CD4-positive, alpha-beta T cell (primary cell): ENCODE measurements at places on chromosomes 6 and 20.
A peak's percentile ranks its signal among the peaks of the same experiment; 100 is the strongest.

DNA sequence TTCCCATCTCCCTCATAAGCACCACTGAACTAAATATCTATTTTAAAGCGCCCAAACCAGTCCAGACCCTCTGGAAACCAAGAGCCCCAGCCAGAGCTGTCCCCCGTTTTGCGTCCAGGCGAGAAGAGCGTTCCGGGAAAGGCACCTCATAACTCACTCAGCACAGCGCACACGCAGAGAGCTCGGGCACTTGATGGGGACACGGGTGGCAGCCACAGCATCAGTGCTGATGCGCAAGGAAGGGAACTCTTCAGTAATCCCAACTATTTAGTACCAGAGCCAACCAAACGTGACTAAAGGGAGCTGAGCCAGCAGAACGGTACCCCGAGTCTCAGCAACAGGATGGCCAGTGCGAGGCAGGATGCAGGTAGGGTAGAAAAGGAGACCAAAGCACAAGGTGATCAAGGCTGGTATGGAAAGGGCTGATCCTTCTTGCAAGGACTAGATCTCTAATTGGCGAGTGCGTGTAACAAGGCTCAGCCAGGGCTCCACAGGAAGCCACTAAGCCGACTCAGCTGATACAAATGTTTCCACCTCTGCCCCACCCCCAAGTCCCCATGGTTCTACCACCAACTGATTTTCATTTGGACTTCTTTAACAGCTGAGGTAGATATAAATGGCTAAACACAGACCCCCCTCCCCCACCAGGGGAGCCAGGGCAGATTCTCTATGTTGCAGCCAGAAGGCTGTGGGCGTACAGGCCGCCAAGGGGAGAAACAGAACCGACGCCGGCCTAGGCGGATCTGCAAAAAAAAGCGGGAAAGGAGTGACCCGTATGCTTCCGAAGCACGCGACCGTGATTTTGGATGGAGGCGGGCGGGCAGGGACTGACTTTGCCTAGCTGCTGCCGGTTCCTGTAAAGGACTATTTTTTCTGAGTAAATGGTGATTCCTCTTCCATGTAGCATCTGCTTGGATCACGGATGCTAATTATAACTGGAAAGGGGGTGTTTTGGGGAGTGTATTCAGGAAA is 183.5 kb upstream of the COL21A1 start:
- H3K27me3 ChIP-seq = no peaks in the 10 kb centered on the region
- no peak overlapping the region for H3K27ac ChIP-seq
- no peaks in the 10 kb centered on the region for H3K36me3 ChIP-seq
- no peak for DNase-seq
- no peak overlapping the region for H3K4me3 ChIP-seq

DNA sequence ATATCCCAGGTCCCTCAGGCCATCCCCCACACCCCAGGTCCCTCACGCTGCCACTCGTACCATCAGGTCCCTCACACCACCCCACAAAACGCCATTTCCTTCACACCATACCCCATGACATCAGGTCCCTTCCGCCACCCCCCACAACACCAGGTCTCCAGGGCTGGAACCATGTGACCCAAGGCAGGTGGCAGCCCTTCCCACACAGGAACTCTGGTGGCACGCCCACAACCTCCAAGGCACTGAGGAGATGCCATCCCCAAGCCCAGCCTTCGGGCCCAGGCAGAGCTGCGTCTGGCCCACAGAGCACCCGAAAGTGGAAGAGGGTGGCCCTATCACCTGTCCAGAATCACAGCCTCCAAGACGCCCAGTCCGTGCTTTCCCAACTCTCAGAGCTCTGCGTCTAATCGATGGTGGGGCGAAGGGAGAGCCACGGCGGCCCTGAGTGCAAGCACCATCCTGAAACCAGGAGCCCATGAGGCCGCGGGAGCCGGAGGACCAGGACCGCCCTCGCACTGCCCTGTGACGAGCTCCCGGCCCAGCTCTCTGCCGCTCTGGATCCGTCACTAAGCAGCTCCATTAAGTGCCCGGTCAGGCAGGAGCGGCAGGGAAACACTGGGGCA is 12.7 kb downstream of the TAF4 start:
- H3K27ac ChIP-seq = no peak overlapping the region
- peaks cover 34% of the 10 kb centered on the region for H3K4me1 ChIP-seq
- DNase-seq = peak; percentile 5
- H3K27me3 ChIP-seq = no peaks in the 10 kb centered on the region
- no peak overlapping the region for H3K4me3 ChIP-seq

DNA sequence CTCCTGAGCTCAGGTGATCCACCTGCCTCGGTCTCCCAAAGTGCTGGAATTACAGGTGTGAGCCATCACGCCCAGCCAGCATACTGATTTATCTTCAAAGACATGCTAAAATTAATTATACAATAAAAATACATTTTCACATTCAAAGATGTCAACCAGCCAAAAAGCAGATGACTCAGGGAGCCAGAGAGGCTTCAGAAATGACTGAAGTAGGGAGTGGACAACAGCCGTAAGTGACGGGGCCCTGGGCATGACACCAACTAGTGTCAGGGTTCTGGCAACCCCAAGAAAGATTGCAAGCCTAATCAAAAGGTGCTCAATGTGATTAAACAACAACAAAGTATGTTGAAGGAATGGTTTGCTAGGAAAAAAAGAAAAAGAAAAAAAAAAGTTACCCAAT is 28.4 kb downstream of the GPLD1 start:
- H3K4me3 ChIP-seq = no peak overlapping the region
- DNase-seq = no peak
- H3K27me3 ChIP-seq = no peaks in the 10 kb centered on the region
- no peaks in the 10 kb centered on the region for H3K36me3 ChIP-seq
- no peak overlapping the region for H3K27ac ChIP-seq
- no peaks in the 10 kb centered on the region for H3K4me1 ChIP-seq

DNA sequence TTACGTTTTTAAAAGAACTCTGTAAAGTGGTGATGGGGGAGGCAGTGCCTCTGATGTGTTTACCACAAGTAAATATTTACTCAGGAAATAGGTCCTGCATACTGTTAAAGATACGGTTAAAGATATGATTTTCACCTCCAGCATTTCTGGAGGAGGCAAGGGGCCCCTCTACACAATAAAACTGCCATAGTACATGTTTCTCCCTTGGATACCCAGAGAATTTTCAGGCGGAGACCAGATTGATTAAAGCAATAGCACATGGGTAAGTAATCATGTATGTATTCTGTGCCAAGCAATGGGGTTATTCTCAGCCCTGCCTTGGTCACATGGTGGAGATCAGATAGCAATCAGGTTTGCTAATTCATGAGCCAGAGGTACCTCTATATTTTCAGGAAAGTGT is 9.6 kb downstream of the RIPOR2 start:
- H3K36me3 ChIP-seq = peaks cover 69% of the 10 kb centered on the region
- H3K27ac ChIP-seq = peak overlapping the region; percentile 18
- H3K4me3 ChIP-seq = peak overlapping the region; percentile 51
- H3K27me3 ChIP-seq = no peaks in the 10 kb centered on the region
